ENCODE measurements at places on chromosomes 11 and 22.

- DNase-seq: no peak
Measured at GRCh38 chr22:45756558-45756957, 84.9 kb downstream of the ATXN10 start.

DNA sequence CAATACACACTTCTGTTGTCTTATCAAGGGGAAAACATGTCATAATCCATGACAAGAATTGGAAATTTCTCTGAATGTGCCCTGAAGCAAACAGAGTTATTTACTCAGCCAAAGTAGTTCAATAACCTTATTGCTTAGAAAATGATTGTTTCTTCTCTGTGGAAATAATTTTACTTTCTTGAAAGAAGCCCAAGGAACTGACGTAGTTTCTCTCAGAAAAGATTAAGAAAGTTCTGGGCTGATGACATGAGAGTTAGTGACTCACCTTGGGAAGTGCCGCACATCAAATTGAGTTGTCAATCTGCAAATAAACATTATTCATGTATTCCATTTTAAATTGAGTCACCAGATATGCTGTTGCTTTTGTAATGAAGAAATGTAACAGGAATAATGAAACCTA is 418.6 kb upstream of the LRRC4C start:
- DNase-seq: no peak

DNA sequence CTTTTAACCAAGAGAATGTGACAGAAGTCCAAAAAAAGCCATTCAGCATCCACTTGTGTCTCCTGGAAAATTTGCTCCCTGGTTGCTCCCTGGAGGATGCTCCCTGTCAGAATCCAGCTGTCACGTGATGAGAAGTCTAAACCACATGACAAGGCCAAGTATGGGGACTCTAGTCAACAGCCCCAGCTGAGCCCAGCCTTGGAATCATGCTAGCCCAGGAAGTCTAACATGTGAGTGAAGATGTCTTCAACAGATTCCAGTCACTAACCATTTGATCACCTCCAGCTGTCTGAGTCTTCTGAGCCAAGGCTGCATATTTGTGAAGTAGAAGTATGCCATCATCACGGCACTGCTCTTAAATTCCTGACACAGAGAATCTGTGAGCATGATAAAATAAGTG is 4.2 kb downstream of the OR56B4 start:
- no peak for DNase-seq

- no peak for DNase-seq
Measured at GRCh38 chr11:72483412-72484186, 49.3 kb upstream of the CLPB start.

GRCh38 chr11:130300567-130300966 is 14.2 kb downstream of the ZBTB44 start:
- DNase-seq: no peak

DNA sequence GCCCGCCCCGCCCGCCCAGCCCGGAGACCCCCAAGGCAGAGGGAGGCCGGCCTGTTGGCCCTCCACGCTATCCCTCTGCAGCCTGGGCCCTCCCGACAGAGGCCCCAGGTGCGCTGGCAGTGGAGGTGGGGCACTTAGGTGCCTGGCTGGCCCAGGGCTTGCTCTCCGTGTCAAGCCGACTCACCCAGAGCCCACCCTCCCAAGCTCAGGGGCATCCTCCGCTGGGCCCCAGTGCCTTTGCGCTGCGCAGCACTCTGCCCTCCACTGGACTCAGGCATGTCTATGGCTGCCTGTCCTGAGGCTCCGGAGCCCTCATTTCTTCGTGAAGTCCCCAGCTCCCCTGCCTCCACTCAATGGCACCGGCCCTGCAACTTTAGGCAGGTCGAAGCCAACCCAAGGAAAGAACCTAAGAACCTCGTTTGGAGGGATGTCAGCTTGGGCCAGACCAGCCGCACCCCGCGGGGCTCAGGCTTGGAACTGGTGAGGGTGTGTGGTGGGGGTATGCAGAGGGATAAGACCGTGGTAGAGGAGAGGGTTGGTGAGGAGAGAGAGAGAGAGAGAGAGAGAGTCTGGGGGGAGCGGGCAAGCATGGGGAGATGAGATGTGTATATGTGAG is 6.1 kb downstream of the SMIM45 start:
- DNase-seq: no peak

DNA sequence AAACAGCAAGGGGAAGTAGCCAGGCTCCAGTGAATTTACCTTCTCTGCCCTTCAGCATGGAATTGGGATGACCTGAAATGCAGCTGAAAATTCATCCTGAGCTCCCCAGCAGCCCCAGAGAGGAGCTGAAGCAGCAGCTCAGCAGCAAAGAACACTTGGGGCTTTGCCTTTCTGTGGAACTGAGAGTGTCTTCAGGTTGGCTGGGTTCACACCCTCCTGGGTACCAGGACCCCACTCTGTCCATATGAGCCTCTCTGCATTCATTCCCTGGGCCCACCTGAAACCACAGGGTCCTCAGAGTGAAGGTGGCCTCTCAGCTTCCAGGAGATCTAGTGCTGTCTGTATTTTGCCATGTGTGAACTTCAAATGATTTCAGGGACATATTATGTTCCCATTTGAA is 429.2 kb downstream of the MN1 start:
- no peak for DNase-seq

DNA sequence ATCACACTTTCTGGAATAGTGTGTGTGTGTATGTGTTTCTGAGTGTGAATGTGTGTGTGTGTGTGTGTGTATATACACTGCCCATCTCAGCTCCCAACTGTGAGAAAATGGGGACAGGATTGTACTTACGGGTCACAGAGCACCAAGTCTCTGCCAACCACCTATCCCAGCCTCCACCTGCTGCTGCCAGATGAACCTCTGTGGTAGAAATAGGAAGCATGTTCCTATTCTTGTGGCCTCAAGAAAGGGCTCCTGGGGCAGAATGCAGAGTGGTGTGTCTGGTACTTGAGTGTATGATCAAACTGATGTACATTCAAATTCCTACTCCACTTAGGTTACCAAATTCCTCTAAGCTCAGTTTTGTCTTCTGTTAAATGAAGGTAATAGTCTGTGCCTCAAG is 14.6 kb downstream of the UBASH3B start:
- DNase-seq: no peak

DNA sequence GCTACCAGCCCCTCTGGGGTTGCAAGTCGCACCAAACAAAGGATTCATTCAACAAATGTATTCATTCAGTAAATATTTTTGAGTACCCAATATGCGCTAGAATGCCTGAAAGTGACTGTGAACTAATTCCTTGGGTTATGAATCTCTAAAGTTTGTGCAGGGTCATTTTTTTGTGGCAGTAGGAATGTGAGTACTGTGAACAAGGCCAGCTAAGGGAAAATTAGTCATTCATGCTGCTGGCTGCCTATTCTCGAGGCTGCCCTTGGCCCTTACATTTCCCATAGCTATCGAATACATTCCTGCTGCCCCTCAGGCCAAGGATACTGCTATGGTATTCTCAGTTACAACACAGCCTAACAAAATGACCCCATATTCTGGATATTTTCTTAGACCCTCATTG is 141.6 kb downstream of the TRPC6 start:
- DNase-seq: no peak

DNA sequence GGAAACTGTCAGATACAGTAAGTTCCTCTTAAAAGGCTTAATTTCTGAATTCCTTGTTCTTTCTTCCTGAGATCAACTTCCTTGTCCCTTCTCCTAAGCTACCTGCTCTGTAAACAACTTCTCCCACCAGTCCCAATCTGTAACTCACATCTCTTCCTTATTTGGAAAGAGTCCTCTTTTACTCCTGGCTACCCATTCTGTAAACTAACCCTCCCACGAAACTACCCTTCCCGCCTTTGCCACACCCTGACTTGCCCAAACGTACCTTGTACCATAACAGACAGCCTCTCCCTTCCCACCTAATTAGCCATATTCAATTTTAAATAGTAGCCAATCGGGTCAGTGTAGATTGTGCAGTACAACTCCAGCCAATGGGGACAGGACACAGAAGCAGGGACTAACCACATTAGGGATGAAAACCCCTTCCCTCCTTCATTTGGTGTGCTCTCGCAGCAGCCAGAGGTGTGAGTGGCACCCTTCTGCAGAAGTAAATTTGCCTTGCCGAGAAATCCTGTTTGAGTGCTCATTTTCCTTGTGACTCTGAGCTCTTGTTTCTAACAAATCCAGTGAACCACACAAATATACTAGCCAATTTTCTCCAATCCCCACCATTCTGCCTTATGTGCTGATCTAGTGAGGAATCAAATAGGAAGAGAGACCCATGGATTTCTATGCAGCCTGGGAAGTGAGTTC is 49.5 kb downstream of the ZNF280B start:
- no peak for DNase-seq

- peak; percentile 31 for DNase-seq
Measured at GRCh38 chr22:35313311-35314121, 13.8 kb downstream of the TOM1 start.

DNA sequence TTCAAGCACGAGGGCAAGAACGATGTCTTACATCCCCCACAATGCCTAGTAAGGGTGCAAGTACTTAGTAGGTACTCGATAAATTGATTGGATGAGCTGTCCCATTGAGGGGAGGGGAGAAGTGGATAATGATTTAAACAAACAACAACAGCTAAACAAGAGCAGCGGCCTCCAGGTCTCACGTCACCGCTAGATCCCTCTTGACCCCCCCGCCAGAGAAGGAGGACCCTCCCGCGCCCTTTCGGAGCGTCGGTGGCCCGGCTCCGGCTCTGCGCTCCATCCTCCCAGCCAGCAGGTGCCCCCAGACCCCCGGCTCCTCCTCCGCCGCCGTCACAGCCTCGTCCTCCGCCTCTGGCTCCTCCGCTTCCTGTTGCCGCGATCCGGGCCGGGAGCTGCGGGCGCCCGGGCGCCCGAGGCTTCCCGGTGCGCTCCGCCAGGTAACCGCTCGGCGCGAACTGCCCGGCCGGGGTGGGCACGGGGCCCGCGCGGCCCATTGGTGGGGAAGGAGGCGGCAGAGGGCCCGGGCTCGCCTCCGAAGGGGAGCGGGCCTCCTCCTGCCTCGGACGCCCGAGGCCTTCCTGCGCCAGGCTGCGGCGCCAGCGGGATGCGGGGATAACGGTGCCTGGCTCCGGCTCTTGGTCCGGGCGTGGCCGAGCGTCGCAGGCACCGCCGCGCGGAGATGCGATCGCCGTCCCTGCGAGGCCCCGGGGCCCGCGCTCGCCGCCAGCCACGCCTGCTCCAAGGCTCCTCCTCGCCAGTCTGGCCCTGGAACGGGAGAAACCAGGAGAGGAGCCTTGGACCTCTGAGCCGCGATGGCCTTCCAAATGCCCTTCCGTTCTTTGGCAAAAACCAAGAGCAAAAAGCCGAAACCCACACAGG is at the start of gene TLCD5:
TLCD5 (plus strand) TSS at position 368 of the 879 bp plus-strand sequence. CDS start 2,143 bp downstream, outside the sequence.
- DNase-seq: peak; percentile 29

DNA sequence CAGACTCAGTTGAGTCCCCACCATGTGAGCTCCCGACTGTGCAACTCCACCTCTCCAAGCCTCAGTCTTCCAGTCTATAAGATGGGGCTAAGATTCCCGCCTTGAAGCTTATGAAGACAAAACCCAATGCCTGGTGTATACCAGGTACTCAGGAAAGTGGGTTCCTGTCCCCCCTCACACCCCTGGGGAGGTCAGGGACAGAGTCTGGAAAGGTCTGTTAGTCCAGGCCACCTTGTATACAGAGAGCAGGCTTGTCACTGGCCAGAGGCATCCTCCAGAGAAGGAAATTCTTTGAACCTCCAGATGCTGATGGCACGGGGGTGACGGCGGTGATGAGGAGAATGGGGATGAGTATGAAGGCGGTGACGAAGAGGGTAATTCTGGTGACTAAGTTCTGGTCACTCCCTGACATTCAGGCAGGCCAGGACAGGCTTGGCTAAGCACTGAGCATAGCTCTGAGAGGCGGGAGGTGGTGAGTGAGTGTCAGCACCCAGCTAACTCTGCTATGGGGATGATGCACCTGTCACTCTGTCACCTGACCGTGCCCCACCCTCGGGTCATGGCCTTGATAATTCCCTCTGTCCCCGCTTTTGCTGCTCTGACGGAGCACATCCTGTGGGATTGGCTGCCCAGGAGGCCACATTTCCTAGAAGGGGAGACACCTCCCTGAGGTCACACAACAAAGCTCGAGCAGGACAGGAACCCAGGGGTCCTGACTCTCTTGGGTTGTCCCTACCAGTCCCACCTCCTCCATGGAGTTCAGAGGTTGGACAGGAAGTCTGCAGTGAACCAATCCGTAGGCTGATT is 30.9 kb upstream of the CSNK1E start:
- no peak for DNase-seq

DNA sequence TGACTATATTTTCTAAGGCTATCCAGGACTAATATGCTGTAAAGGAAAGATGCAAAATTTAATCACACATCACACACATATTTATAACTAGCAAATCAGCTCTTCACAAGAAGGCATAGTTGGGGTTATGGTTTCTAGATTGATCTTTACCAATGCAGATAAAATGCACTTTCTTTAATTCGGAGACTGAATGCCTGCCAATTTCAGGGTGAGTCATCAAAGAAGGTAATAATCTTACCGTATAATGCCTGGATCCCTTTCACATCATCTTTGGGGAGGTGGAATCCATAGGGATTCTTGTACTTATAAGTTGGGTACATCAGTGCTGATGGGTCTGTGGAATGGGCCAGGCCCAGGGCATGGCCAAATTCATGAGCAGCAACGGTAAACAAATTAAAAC is 16.4 kb downstream of the MMP20 start:
- DNase-seq: no peak

DNA sequence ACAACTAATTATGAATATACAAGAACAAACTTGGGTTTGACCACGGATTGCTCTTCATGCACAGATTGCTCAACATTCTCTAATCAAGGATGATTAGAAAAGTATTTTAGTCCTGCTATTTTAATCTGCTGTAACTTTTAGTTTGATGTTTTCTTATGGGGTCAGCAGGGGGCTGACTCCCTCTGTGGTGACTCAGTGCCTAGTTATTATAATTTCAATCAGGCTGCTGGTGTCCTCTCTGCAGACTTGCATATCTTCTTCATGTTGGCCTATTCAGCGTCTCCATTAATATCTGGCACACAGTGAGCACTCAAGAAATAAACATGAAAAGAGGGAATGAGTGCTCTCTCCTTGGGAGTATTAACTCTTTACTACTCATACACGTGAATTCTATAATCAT is 223.8 kb upstream of the DDI1 start:
- DNase-seq: no peak

DNA sequence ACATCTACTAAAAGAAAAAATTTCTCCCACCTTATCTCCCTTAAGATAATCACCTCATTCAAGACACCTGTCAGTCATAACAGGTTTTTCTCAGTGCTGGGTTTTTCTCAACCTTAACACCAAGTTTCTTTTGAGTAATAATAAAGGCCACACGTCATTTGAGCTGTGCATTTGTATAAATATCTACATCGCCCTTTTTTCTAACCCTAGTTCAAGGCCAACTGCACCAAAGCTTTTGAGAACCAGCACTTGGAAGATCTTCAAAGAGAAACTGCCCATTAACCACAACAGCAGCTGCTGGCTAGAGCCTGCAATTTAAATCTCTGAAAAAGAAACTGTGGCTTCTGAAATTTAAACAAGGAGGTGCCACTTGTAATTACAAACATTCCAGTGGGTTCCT is 6.9 kb downstream of the CADM1 start:
- DNase-seq: no peak

GRCh38 chr11:1074244-1075221 is at the start of gene MUC2:
Gene MUC2 (plus strand): TSS chr11:1074874.
- no peak for DNase-seq

- no peak for DNase-seq
Measured at GRCh38 chr22:21975273-21975672, 7.3 kb downstream of the TOP3B start.

GRCh38 chr11:35764417-35764816 is 101.8 kb downstream of the TRIM44 start:
- DNase-seq: no peak

All from HuH-7.5 (cell line).